ENCODE measurements at places on chromosomes 13 and 19.
A peak's percentile ranks its signal among the peaks of the same experiment; 100 is the strongest.

GRCh38 chr13:110616103-110617101 is 1.1 kb downstream of the NAXD start:
- peak; percentile 68 for DNase-seq

- no peak for DNase-seq
These were observed 1132.5 kb upstream of the SPRY2 start for GRCh38 chr13:81473366-81473899.

DNA sequence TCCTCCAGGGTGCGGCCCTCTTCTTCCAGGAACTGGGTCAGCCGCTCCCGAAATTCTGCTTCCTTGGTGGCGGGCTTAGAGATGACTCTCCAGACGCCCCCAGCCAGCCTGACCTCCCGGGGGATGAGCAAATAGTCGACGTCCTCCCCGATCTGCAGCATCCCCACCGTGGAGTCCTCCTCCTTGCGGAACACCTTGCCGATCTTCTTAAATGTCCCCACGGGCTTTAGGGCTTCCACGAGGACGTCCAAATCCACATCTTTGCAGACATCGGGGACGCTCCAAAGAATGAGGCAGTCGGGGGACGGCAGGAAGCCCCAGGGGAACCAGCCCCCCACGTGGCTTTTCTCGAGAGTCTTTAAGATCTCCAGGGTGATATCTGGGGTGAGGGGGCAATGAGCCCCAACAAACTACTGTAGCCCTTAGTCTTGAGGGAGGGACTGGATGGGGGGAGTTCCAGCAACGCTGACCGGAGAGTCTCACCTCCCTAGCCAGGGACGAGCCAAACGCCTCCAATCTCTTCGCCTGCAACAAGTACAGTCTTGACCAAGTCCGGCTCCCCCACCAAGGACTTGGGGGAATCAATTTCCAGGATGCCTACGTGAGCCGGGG is 608 bp downstream of the CCDC8 start:
- no peak for DNase-seq

GRCh38 chr13:108574856-108575255 is 54.6 kb upstream of the MYO16 start:
- no peak for DNase-seq

- DNase-seq, result peak; percentile 10
These were observed 38.9 kb downstream of the TEX29 start for GRCh38 chr13:111359237-111359915.

DNA sequence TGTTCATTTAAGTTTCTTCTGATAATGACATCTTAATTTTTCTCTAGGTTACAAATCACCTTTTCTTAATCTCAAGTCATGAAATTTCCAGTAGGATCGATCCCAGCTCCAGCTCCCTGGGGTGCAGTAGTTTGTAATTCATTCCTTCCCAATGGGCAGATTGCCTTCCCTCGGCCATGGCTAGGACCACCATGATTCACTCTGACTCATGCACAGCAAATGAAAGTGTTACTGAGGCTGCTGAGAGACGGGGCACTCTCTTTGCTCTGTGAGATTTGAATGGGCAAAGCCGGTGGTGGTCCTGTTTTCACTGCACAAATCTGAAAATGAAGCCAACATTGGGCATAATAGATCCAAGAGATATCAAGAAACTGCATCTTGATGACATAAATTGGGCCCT is 202.8 kb upstream of the IRS2 start:
- DNase-seq, result peak; percentile 75

DNA sequence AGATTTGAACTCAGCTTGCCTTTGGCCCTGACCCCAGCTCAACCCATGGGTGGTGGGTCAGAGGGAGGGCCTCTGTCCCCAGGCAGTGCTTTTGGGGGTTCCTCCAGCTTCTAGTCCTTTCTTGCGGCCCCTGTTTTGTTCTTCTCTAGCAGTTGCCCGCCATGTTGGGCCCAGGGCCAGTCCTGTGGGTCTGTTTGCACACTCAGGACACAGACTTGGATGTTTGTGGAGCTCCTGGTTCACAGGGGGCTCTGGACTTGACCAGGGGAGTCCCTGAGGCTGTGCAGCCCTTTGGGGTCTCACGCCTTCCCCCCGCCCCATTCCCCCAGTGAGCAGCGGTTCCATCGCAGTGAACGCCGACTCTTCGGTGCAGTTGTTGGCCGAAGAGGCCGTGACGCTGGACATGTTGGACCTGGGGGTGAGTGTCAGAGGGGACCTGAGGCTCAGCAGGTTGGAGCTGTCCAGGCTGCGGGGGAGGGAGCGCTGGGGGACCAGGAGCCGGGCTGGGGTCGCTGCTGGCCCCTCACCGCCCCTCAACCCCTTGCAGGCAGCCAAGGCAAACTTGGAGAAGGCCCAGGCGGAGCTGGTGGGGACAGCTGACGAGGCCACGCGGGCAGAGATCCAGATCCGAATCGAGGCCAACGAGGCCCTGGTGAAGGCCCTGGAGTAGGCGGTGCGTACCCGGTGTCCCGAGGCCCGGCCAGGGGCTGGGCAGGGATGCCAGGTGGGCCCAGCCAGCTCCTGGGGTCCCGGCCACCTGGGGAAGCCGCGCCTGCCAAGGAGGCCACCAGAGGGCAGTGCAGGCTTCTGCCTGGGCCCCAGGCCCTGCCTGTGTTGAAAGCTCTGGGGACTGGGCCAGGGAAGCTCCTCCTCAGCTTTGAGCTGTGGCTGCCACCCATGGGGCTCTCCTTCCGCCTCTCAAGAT is 2.5 kb downstream of the ATP5F1D start:
- DNase-seq, result peak; percentile 83

DNA sequence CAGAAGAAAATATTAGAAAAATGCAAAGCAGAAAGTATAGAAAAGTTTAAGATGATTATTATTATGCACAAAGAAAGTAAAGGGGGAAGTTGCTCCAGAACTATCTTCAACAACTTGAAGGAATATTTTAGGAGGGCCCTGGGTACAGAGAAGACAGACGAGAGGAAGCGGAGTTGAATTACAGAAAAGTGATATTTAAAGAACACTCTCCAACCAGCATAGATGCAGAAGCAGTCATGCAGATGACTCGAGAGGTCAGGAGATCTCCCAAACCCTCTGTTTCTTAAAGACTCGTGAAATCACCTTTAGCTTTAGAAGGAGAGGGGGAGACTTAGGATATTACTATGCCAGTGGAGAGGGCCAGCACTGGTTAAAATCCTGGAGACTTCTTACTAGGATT is 8.5 kb upstream of the SHISA2 start:
- DNase-seq, result no peak

- no peak for DNase-seq
These were observed 796.9 kb downstream of the SLITRK1 start for GRCh38 chr13:83085186-83085900.

GRCh38 chr19:54517483-54517882 is 14.9 kb downstream of the LAIR2 start:
- DNase-seq, result peak; percentile 62

- DNase-seq, result no peak
These were observed 199.2 kb upstream of the MAB21L1 start for GRCh38 chr13:35675651-35676050.

DNA sequence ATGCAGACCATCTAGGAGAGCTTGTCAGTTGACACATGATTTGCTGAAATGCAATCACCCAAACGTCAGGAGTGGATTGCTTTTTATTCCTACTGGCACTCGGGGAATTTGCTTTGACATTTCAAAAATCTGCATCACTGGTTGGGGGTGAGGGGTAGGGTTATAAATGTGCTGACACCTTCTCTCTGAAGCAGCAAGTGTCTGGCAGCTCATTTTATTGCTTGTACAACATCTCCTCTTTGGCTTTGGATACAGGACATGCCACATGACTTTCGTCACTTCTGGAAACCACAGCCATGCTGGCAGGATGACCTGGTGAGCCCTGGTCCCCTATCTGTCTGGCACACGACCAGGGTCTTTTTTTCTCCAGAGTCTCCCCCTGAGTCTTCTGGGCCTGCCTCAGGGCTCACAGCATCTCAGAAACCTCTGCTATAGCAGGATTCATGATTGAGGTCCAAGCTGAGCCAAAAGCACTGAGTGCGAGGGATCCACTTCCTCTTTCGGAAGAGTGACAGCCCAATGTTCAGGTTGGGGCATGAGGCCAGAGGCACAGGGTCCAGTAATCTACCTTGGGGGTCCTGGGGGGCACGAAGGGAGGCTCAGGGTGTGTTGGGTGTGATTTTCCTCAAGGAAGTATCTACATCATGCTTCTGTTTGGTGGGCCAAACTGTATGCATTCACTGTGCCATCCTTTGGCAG is 60.1 kb downstream of the HSPH1 start:
- DNase-seq, result no peak

GRCh38 chr13:21088534-21088933 is 27.1 kb upstream of the LATS2 start:
- no peak for DNase-seq

GRCh38 chr13:46106839-46107371 is 2.1 kb upstream of the CPB2 start:
- DNase-seq, result no peak

DNA sequence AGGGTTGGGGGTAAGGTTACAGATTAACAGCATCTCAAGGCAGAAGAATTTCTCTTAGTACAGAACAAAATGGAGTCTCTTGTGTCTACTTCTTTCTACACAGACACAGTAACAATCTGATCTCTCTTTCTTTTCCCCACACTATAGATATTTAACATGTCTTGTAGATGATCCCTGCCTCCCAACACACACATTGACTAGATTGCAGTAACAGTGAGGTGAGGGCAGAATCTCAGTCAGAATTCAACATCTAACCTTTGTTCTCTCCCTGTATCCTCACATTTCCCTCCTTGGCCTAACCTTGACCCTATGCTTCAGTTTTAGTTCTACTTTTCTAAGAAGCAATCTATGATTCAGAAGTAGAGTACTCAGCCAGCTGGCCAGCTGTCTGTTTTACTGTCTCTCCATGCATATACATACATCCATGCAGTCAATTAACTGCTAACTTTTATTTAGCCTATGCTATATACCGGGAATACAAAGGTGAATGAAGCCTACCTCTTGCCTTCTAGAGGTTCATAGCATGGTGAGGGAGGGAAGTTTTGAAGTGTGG is 18.1 kb downstream of the DNAJC15 start:
- peak; percentile 4 for DNase-seq

GRCh38 chr13:111850976-111851375 is 216.0 kb upstream of the SOX1 start:
- no peak for DNase-seq

- DNase-seq, result no peak
These were observed 39.2 kb downstream of the STK24 start for GRCh38 chr13:98537740-98538139.

DNA sequence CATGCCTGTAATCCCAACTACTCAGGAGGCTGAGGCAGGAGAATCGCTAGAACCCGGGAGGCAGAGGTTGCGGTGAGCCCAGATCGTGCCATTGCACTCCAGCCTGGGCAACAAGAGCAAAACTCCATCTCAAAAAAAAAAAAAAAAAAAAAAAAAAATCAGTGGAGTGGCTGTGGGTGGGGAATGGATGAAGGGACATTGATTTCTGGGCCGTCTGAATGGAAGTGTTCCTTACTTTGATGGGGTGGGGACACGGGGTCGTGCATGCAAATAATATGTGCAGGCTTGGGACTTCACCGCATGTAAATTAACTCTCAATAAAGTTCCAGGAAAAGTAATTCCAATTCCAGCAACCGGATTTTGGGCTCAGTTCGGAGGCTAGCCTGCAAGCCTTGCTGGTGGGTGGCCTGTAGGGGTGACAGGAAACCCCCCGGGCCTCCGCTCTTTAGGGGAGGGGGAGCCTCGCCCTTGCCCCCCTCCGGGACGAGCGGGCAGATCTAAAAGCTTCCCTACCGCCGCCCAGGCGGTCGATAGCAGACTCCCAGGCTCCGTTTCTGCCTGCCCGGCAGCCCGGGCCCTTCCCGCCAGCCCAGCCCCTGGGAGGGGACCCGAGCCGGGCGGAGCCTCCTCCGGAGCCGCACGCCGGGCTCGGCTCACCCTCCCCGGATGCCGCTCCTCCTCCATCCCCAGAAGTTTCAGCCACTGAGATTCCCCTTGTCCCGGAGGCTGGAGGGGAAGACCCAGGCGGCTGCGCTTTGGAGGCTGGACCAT is 48.0 kb upstream of the ADGRE5 start:
- DNase-seq, result peak; percentile 55

GRCh38 chr19:56097776-56098175 is 23.3 kb downstream of the ZNF787 start:
- no peak for DNase-seq

DNA sequence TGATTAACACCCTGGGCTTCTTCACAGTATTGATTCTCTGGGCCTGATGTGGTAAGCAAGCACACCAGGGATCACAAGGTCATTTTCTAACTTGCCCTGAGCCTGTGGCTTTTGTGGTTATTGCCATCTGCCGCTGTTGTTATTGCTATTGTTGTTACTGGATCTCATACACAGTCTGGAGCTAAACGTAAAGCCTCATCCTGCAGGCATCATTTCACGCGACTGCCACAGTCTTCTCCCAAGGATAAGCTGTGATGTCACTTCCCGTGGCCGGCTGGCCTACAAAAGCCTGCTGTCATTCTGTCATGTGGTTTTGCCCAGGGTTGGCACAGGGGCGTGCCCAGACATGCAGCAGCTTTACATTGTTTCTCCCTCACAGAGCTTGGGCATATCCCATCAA is 154.0 kb upstream of the GPR12 start:
- peak; percentile 37 for DNase-seq

- peak; percentile 3 for DNase-seq
These were observed 206.8 kb downstream of the PCDH9 start for GRCh38 chr13:67023130-67023876.

- DNase-seq, result no peak
These were observed 5.5 kb downstream of the TINCR start for GRCh38 chr19:5562280-5562679.

- DNase-seq, result peak; percentile 29
These were observed 198.4 kb downstream of the NDFIP2 start for GRCh38 chr13:79679334-79679733.
